Thyroid gland (tissue), 4 donors: ENCODE measurements at places on chromosomes 4 and X. TPM values are rescaled to one million over a fixed set of nuclear protein-coding genes. Genes with fewer than 3 reads are reported as not detected.

RPS6KA6 gene
- total RNA-seq: 22.9 TPM

CXCL5 gene
- not detected for total RNA-seq

DNA sequence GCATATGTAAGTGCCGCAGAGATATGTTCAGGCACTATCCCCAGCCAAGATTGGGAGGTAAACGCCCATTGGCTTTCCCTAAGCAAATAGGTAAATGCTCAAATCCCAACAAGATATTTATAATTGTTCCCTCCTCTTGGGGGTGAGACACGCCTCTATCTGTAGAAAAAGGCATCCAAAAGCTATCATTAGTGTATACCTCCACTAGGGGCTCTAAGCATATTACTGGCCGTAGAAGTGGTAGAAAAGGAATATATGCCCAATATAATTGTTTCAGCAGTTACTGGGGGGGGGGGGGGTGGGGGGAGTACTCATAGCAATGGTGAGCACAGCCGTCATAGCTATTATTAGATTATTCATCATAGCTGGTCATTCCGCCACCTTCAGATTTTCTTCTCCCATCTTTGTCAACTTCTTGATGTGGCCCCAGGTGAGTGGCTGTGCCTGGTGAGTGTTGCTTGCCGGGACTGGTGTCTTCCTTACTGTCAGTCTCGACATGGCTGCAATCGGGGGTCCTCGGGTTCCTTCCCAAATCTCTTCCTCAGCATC, 53.3 kb upstream of the WDR1 start:
- H3K36me3 ChIP-seq: no peaks in the 10 kb centered on the region
- H3K4me1 ChIP-seq: peaks cover 26% of the 10 kb centered on the region
- no peak overlapping the region for H3K4me3 ChIP-seq
- DNase-seq: no peak

DNA sequence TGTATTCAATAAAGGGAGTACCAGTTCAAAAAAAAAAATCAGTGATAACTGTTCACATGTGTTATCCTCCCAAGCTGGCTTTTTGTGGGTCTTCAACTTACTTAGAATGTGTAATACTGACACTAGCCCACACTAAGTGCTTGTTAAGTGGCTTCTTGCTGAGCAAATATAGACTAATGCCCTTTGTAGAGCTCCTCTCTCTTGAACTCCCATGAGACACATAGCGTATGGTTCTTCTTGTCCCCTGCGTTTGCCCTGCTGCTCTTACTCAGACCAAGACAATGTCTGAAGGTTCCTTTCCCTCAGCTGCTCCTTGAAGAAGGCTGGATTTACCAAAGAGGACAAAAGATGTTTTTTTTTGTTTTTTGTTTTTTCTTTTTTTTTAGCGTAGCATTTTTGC, 110.9 kb downstream of the FRAS1 start:
- H3K27me3 ChIP-seq: no peaks in the 10 kb centered on the region
- no peaks in the 10 kb centered on the region for H3K36me3 ChIP-seq
- H3K27ac ChIP-seq: no peak overlapping the region
- no peaks in the 10 kb centered on the region for H3K4me1 ChIP-seq
- no peak overlapping the region for H3K4me3 ChIP-seq

DNA sequence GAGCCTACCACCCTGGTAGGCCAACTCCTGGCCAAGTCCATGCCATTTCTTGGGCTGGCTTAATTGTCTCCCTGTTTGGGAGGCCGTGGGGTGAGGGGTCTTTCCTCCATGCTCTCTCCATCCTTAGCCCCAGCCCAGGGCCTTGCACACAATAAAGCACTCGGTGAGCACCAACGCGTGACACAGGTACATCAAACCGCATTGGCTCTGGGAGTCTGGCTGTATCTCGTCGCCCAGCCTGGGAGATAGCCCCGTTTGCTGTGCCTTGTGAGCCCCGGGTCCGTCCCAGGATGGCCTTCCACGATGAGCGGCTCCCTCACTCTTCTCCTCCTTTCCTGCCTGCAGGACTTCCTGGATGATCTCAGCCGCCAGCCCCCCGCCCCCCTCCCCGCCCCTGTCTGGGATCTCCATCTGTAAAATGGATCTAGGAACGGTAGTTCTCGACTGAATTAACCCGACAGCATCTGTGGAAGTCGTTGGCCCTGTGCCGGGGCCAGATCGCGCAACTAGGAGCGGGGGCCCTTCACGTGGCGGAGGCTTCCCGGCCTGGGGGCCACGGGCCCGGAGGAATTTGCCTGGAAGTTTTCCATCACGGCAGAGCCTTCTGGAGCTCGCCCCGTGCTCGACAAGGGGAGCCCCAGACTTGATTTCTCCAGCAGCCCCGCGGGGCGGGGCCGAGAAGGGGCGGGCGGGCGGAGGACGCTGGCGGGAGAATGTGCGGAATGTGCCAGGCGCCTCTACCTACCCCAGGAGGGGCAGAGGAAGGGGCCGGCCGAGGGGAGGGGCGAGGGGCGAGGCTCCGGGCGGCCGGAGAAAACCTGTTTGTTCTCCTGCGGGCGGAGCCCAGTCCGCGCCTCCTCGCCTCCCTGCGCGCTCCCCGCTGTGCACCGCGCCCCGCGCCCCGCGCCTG, at the start of gene ZNF185:
ZNF185 (plus strand) TSS at position 846 of the 910 bp plus-strand sequence. CDS start 16,423 bp downstream, outside the sequence.
- peak; percentile 87 for DNase-seq
- H3K36me3 ChIP-seq: no peaks in the 10 kb centered on the region
- H3K27ac ChIP-seq: no peak within 1 kb of the TSS
- peaks cover 12% of the 10 kb centered on the region for H3K4me1 ChIP-seq

DNA sequence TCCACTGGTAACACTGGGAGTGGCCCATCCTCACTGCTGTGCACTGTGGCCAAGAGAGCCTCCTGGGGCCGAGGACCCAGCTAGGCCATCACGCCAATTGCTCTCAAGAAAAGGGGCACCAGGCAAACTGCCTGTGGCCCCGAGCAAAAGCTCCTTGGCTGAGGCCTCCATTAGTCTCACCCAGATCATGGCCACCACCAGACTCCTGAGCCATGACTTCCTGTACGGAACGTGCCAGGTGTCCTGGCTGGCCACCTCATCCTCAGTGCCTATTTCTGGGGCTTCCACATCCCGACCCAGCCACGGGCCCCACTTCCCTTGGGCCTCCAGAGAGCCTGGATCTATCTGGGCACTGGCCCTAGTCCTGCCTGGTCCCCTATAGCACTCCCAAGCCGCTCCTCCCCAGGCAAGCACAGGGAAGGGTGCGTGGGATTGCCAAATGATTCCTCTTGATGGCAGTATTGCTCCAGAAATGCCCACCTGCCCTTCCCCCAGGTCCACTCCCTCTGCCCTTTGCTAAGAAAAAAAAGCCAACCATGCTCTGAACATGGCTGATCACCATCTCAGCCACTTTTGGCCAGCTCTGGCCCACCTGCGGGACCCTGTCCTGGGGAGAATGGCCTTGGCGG, 212.6 kb upstream of the AGTR2 start:
- H3K4me3 ChIP-seq: no peak overlapping the region
- no peaks in the 10 kb centered on the region for H3K4me1 ChIP-seq
- H3K36me3 ChIP-seq: no peaks in the 10 kb centered on the region
- H3K27me3 ChIP-seq: no peaks in the 10 kb centered on the region
- H3K27ac ChIP-seq: no peak overlapping the region
- DNase-seq: no peak

DNA sequence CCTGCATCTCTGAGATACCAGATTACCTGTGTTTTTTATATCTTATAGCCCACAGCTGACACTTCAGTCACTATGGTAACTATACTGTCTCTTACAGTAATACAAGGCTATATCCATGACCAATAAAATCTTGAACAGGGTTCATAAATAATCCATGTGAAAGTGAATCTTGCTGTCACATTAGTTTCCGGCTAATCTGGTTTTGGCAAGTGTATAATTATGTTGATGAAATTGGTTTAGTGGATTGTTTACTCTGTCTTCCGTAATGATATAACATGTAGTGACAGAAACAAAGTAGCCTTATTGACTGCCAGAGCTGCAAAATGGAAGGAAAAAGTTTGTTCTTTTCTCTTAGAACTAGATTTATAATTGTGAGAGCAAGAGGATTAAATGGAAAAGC, 686.6 kb upstream of the PABPC4L start:
- H3K4me3 ChIP-seq: no peak overlapping the region
- DNase-seq: no peak
- no peaks in the 10 kb centered on the region for H3K36me3 ChIP-seq
- no peaks in the 10 kb centered on the region for H3K4me1 ChIP-seq
